CD4-positive, alpha-beta T cell treated with Interleukin-6 for 4 hours (primary cell): ENCODE measurements at places on chromosomes 6 and 20.

GRCh38 chr6:80769106-80769505, 662.6 kb downstream of the BCKDHB start:
- no peak for DNase-seq

DNA sequence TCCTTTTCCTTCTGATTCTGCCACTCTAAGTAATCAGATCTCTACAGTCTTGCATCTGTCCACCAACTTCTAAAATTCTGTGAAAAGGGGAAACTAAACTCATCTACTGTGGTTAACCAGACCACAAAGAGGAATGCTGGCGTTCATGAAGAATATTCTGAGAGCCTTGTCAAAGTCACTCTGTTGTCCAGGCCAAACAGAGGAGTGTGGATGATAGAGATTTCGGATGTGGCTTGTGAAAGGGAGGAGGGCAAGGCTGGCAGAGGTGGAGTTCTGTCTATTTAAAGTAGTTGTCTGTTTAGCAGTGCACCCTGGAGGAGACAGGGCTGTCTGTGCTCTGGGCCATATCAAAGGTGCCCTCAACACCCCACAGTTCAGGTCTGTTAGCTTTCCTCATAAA, 33.9 kb downstream of the CCN2 start:
- DNase-seq = no peak

- DNase-seq = no peak
These were observed 331.8 kb downstream of the EPHA7 start for GRCh38 chr6:93087606-93088005.

- DNase-seq = no peak
These were observed 81.8 kb upstream of the ARMC2 start for GRCh38 chr6:108766419-108766818.

DNA sequence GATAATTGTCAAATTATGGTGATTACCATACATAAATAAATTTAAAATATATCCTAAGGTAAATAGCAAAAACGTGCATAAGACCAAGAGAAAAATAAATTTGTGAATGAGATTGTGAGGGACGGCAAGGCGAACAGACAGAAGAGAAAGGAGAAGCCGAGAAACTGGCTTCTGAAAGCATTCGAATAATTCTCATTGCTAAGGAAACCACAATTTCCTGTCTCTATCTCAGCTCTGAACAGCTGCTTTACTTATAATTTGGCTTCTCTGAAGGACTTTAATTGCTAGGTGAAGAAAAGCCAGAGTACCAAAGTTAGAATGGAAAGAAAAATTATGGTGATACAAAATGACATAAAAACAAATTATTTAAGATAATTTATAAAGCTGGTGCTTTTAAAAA, 79.0 kb upstream of the RGS17 start:
- no peak for DNase-seq

DNA sequence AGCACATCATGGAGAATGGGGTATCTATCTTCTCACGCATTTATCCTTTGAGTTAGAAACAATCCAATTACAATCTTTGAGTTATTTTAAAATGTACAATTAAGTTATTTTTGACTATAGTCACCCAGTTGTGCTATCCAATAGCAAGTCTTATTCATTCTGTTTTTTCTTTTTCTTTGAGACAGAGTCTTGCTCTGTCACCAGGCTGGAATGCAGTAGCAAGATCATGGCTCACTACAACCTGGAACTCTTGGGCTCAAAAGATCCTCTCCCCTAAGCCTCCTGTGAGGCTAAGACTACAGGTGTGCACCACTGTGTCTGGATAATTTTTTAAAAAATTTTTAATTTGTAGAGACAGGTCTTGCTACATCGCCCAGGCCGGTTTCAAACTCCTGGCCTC, 201.5 kb upstream of the ZNF217 start:
- DNase-seq = no peak

GRCh38 chr6:164039954-164040375, 625.4 kb downstream of the QKI start:
- DNase-seq = peak; percentile 56

DNA sequence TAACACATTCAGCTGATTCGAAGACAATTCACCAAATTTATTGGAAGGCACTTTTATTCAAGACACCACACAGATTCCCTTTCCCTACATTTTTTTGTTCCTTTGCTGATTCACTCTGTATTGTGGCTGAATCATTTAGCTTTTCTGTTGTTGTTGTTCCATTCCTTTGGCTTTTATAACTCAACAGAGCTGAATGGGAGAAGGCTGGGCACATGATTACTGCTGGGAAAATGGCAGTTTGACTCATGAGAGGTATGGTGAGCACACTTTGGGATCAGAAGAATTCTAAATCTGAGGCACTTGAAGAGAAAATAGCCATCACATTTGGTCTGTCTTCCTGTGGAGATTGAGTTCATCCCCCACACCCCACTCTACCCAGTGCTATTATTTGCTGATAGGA, 15.7 kb upstream of the SAYSD1 start:
- DNase-seq = no peak

DNA sequence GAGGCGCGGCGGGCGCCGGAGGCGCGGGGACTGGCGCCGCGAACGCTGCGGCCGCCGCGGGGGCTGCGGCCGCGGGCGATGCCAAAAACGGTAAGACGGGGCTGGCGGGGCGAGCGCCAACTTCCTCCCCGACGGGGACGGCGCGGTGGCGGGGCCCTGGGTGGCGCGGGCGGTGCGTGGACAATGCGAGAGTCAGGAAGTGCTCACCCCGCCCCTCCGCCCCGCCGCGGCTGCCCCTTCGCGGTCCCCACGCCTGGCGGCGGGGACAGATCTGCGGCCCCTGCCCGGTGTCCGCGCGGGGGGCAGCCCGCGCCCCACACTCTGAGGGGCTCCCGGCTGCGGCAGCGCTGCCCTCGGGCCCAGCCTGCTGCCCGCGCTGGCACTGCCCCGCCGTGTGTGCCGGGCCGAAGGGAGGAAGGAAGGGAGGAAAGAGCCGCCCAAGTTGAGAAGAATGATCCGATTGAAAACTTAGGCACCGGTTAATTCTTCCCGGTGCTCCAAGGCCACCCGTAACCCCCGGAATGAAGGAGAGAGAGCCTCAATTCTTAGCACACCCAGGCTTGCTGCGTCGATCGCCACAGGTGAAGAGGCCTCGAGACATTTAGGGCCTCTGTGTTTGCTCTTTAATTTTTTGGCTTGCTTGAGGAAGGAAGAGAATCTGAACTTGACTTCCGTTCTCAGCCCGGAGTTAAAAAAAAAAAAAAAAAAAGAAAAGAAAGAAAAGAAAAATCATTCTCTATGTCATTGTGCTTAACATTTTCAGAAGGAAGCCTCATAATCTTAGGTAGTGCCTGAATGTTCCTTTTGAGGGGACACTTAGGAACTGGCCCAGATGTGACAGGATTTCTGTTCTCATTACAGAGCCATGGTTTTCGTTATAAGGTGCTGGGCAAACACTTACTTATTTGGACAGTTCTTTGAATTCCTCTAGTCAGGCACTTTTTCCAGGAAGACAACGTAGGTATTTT, 982 bp downstream of the HECA start:
- peak; percentile 69 for DNase-seq

- no peak for DNase-seq
These were observed 677.4 kb upstream of the CITED2 start for GRCh38 chr6:140051521-140052512.

GRCh38 chr20:31943052-31943471, 8.8 kb downstream of the PDRG1 start:
- no peak for DNase-seq

DNA sequence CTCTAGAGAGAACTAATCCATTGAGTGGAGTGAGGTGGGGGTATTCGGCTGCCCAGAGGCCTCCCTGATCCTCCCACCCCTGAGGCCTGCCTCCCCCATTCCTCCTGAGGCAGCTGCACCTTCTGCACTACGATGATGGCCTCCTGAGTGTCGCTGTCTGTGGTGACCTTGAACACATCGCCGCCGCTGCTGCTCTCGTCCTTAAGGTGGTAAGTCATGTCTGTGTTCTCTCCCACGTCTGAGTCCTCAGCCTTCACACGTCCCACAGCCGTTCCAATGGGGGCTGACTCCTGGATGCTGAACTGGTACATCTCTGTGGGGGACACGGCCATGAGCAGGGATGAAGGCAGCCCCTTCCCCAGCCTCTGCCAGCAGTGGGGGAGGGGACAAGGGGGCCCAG, 94.8 kb downstream of the CD40 start:
- DNase-seq = no peak

DNA sequence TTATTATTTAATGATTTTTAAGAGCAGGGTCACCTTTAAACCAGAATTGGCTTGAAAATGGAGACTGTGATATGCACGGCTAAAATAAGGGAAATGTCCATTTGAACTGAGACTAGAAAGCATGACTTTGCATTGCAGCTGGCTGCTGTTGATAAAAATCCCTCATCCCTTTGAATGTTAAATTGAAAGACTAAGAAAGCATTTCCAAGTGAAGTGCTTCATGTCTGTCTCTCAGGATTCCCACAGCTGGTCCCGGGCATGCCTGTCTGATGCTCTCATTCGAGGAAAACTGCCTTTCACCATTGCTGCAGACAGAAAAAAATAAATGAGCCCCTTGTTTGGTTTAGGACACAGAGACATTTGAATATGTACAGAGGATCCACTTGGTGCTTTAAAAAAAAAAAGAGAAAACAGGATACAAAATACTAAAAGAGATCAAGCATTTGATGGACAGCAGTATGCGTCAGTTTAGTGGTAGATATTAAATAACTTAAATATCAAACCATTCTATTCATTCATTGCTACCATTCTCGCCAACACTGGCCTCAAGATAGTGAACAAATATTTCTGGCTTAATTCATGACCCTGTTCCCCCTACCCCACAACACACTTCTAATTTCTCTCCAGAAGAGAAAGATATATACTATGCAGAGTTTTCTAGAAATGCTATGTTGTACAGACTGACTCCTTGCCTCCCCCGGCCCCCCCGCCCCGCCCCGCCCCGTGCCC, 55.0 kb downstream of the TBC1D7 start:
- no peak for DNase-seq

DNA sequence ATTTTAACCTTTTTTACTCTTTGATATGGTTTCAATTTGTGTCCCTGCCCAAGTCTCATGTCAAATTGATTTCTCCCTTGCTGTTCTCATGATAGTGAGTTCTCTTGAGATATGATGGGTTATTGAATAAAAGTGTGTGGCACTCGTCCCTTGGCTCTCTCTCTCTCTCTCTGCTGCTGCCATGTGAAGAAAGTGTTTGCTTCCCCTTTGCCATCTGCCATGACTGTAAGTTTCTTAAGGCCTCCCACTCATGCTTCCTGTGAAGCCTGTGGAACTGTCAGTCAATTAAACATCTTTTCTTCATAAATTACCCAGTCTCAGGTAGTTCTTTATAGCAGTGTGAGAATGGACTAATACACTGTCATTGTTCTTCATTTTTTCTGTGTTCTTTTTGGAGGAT, 48.5 kb downstream of the LIN28B start:
- no peak for DNase-seq

GRCh38 chr20:1993986-1994385, at the start of gene PDYN:
PDYN (minus strand) TSS chr20:1994058; CDS start chr20:1983084, 10,974 bp downstream.
- DNase-seq = no peak

DNA sequence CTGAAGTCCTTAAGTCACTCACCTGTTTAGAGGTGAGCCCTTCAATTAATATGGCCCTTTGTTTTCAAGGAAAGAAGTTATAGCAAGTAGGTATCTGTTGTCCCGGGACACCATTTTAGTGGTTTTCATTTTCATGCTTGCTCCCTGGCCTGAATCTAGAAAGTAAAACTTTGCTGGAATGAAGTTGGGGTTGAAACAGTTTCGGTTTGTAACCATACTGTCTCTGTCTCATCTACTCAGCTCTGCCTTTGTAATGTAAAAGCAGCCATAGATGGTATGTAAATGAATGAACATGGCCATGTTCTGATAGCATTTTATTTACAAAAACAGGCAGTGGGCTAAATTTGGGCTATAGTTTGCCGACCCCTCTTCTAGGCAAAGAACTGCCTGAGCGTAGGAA, 64.9 kb upstream of the GNRH2 start:
- no peak for DNase-seq

DNA sequence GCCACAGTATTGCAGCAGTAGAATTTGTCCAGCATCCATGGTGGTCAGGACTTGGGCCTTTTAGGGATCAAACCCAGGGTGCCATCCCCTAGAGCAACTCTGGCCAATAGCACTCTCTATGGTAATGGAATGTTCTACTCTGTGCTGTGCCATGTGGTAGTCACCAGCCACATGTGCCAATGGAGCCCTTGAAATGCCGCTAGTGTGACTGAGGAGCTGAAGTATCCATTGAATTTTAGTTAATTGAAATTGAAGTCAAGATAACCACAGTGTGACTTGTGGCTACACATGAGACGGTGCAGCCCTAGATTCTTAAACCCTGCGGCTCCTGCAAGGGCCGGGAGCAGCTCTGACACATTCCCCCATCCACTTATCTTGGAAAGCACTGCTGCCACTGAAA, 54.6 kb downstream of the SLC2A10 start:
- no peak for DNase-seq

GRCh38 chr6:26232940-26233648, 131.9 kb upstream of the BTN3A2 start:
- DNase-seq = peak; percentile 56

- no peak for DNase-seq
These were observed 490.4 kb downstream of the CDKAL1 start for GRCh38 chr6:21024616-21025015.

- no peak for DNase-seq
These were observed 110.4 kb downstream of the PLCB4 start for GRCh38 chr20:9179193-9179802.

DNA sequence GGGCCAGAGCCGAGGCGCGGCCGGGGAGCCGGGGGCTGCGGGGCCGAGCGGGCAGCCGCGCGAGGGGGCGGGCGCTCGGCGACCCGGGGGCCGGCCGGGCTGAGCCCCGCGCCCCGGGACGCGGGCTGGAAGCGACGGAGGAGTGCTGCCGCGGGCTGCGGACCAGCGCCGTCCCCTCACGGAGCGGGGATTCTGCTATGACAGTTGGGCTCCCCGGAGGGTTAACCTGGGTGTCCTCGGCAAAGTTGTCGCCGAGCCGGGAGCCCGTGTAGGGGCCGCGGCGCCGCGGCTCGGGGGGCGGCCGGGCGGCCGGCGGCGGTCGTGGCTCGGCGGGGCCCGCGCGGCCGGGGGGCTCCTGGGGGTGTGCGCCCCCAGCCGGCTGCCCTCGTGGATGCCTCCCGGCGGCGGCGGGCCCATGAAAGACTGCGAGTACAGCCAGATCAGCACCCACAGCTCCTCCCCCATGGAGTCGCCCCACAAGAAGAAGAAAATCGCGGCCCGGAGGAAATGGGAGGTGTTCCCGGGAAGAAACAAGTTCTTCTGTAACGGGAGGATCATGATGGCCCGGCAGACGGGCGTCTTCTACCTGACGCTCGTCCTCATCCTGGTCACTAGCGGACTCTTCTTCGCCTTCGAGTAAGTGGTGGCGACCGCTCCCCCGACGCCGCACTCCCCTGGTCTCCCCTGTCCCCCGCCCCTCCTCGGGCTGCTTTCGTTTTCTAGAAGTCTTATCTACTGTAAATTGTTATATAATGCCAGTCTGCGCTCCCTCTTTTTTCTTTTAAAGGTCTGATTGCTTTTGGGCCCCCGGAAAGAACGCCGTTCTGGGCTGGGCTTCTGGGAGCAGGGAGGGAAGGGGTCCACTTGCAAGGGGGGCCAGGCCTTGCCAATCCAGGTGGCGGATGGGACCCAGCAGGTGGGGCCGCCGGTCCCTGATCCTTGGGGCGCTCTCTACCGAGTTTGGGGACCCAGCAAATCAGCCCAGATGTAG, 936 bp downstream of the ZDHHC14 start:
- peak; percentile 69 for DNase-seq

- DNase-seq = no peak
These were observed 543.6 kb upstream of the CITED2 start for GRCh38 chr6:139917951-139918630.

GRCh38 chr6:20811109-20811761, 277.0 kb downstream of the CDKAL1 start:
- DNase-seq = no peak

- DNase-seq = no peak
These were observed 194.3 kb upstream of the MARCKS start for GRCh38 chr6:113662688-113663333.

GRCh38 chr6:85673198-85674139, 30.8 kb upstream of the SYNCRIP start:
- no peak for DNase-seq
